ENCODE measurements at places on chromosomes 2 and 18. TPM values are rescaled to one million over a fixed set of nuclear protein-coding genes. Genes with fewer than 3 reads are reported as not detected.

YIPF4 gene
- 23.1 TPM for polyA plus RNA-seq

SPATA3 gene
- not detected for polyA plus RNA-seq

TRAK2 gene
- polyA plus RNA-seq, result 35.9 TPM

FEV gene
- 1.9 TPM for polyA plus RNA-seq

TUBA3E gene
- not detected for polyA plus RNA-seq

KCNIP3 gene
- 7.6 TPM for polyA plus RNA-seq

DSC1 gene
- not detected for polyA plus RNA-seq

SYT4 gene
- polyA plus RNA-seq, result 0.38 TPM

SPC25 gene
- polyA plus RNA-seq, result 0.23 TPM

PKDCC gene
- polyA plus RNA-seq, result 48.8 TPM

POTEC gene
- polyA plus RNA-seq, result not detected

ALK gene
- polyA plus RNA-seq, result not detected

RNF25 gene
- 10.9 TPM for polyA plus RNA-seq

CFAP53 gene
- polyA plus RNA-seq, result 0.61 TPM

GALNT14 gene
- polyA plus RNA-seq, result not detected

TLX2 gene
- polyA plus RNA-seq, result not detected

SMIM21 gene
- not detected for polyA plus RNA-seq

EVA1A gene
- polyA plus RNA-seq, result 0.82 TPM

MARCO gene
- 0.54 TPM for polyA plus RNA-seq

GRHL1 gene
- polyA plus RNA-seq, result 0.15 TPM

TCF4 gene
- 42.2 TPM for polyA plus RNA-seq

ACMSD gene
- polyA plus RNA-seq, result not detected

OR6B2 gene
- polyA plus RNA-seq, result not detected

SLC11A1 gene
- polyA plus RNA-seq, result 4.1 TPM

GREB1L gene
- 1.1 TPM for polyA plus RNA-seq

PCBP1 gene
- polyA plus RNA-seq, result 259 TPM

OSGEPL1 gene
- 2.9 TPM for polyA plus RNA-seq

STON1 gene
- polyA plus RNA-seq, result 22.2 TPM

RRM2 gene
- 4.6 TPM for polyA plus RNA-seq

METAP1D gene
- polyA plus RNA-seq, result 3.1 TPM

CDH19 gene
- polyA plus RNA-seq, result 0.97 TPM
